Iris pigment epithelial cell (primary cell): ENCODE measurements at places on chromosomes 1 and 21.

DNA sequence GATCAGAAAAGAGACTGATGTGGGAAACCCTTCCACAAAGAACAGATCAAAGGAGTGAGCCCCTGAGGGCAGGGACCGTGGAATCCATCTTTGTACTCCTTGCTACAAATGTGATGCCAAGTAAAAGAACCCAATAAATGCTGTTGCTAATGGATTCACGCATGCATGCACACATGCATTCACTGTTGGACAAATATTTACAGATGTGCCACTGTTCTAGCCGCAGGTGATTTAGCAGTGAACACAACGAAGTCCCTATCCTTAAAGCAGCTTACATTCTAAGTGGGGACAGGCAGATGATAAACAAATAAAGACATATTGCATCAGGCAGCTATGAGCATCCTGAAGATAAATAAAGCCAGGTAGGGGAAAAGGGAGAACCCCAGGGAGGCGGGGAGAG is 67.8 kb downstream of the ITPKB start:
- DNase-seq, result no peak

GRCh38 chr1:225973158-225973557 is 26.0 kb downstream of the SDE2 start:
- DNase-seq, result no peak

DNA sequence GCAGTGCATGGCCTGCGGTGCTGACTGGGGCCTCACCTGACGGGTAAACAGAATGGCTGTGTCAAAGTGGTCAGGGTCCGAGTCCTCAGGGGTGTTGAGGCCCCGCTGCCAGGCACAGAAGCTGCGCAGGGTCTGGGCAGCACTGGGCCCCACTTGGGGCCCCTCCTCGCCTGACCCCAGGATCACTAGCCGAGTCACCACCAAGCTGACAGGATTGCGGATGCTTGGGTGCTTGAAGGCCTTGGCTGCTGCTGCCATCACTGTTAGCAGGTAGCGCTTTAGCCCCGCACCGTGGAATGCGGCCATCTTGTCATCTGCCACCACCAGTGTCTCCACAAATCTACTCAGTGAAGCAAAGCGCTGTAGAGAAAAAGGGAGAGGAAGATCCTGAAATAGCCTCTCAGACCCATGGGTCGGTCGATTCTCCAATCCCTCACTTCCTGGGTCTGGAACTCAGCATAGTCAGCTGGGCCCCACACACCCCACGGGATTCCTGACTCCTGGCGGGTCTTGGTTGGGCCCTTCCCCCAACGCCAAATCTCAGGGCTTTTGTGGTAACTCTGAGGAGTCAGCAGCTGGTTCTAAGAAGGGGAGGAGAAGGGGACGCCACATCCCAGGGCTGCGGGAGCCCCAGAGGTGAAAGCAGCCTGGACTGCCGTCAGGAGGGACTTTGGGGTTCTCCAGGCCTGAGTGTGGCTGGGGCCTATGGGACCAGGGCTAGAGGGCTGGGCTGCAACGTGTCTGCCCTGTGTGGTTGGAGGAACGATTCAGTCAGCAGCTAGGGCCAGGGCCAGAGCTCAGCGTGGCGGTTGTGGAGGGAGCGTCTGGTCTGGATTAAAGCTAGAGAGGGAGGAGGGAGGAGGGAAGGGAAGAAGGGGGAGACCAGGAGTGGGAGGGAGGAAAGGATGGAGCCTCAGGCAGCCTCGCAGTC is 2.1 kb downstream of the ADAMTS4 start:
- peak; percentile 81 for DNase-seq

DNA sequence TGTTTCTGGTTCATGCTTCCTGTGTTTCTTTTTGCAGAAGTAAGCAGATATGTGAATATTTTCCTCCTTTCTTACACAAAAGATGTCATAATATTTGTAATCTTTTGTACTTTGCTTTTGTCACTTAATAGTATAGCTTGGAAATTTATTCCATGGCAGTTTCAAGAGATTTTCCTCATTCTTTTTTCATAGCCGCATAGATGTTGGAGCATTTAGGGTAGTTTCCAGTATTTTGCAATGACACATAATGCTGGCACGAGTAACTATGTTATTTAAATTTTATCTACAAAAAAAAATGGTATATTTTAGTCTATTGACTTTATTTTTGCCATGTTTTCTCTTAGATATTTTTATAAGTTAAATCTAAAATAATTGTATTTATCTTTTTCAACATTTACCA is 40.7 kb downstream of the AGO3 start:
- DNase-seq, result peak; percentile 8

DNA sequence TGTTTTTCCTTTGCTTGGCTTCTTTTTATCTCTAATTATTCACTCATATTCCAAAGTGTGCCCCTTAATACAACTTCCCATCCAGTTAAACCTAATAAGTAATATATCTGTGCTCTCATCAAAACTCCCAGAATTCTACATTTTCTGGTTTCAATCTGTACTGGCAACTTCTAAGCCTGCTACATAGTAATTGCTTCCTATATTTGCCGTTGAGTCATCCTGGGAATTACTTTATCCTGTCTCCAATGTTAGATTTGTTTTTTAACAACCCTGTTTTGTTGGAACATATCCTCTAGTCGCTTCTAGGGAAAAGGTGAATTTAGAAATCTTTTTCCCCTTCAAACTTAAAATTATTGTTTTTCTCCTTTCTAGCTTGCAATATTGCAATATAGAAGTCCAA is 620.5 kb upstream of the PKN2 start:
- no peak for DNase-seq

DNA sequence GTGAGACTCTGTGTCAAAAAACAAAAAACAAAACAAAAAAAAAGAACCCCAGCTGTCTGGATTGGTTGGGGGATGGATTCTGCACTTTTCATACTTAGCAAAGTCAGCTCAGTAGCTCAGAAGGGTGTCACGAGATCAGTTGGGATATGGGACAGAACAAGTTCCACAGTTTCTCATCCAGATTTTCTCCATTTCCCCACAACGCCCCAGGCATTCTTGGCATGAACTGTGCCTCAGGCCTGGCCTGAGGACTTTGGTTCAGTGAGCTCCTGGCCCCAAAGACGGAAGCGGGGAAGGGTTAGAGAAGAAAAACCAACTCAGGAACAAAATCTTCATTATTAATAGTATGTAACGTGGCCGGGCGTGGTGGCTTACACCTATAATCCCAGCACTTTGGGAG is 1.9 kb downstream of the AKR7A2 start:
- no peak for DNase-seq

DNA sequence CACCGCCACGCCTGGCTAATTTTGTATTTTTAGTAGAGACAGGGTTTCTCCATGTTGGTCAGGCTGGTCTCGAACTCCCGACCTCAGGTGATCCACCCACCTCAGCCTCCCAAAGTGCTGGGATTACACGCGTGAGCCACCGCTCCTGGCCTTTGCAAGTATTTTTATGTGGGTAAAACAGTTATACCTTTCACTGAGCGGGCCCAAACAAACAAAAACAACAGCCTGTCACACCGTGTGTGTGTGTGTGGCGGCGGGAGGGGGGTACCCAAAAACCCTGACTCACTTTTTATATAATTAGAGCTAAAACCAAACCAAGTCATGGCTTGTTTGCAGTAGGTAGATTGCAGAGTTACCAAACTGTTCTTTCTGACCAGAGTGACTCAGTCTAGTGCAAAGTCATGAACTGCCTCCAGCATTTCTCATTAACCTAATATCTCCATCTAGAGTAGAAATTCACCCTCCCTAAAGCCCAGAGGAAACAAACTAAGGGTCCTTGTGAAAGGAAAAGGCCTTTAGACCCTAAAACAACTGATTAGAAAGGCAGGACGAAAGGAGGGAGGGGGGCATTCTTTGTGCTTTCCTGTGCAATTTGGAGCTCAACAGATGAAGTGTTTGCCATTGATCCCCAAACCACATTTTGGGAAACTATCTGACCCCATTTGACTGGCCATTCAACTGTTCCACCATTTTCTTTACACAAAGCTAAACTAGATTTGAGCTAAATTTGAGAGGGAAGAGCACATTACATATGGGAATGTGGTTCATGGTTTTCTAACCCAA is 181.0 kb downstream of the DHRS3 start:
- DNase-seq, result peak; percentile 91

- DNase-seq, result peak; percentile 34
These were observed 73.5 kb downstream of the TTC3 start for GRCh38 chr21:37146320-37147235.

DNA sequence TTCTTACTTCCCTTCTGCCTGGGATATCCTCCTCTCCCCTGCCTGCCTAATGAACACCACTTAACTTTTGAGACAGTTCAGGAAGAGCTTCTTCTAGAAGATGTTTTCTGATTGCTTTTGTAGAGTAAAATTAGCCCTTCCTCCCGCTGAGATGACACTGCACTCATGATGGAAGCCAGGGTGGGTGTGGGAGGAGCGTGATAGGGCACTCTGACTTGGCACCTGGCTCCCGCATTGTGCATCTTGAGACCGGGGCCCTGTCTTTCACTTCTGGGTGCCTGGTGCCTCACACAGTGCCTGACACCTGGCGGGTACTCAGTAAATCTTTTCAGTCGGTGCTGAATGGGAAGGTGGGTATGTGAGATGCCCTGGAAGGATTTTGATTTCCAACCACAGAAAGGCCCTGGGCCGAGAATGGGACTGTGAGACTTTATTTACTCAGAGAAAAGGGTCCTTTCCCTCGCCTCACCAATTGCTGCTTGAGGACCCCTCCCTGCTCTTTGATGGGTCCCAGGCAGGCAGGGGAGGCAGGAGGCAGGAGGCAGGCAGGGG is 6.8 kb downstream of the THEM5 start:
- DNase-seq, result no peak

- no peak for DNase-seq
These were observed 20.3 kb upstream of the PTGFRN start for GRCh38 chr1:116889380-116889779.

DNA sequence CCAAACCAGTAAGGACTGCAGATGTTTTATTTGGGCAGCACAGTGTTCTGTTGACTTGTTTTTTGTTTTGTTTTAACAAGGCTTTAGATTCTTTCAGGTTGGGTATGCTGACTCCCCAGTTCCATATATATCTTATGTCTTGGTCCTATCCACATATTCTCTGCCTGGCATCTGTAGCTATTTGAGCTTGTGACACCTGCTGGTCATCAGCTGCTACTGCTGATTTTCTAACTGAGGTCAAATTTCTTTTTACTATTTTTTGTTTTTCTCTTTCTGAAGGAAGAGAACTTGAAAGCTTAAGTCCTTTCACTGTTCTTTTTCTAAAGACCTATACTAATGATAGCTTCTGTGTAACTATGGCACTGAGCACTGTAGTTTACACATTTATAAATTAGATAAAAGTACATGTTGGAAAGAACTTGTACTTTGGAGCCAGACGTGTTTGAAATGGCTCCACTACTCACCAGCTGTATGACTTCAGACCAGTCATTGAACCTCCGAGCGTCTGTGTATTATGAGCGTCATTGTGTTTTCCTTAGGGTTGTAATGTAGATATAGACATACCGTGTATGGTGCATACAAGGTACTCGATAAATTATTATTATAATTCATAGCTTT is 109.4 kb downstream of the NRDC start:
- DNase-seq, result peak; percentile 75

- DNase-seq, result no peak
These were observed 33.2 kb downstream of the RHOU start for GRCh38 chr1:228768355-228769000.

GRCh38 chr1:209607795-209608178 is 24.3 kb downstream of the CAMK1G start:
- DNase-seq, result no peak

DNA sequence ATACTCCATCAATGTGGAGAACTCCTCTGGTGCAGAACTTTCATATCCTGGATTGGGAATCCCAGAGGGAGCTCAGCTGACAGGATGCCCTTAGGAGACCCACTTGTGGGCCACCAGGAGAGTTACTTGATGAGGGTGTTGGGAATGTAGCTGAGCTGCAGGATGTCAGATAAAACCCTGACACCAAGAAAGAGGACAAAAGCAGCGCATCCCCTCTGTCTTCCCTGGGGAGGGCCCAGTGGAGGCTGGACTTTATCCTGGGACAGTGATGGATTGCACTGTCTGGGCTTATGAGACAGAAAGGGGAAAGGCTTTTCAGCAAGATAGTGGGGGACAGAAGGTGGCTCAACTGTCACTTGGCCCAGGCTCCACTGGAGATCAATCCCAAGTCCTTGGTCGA is 88.1 kb upstream of the BCAR3 start:
- no peak for DNase-seq

GRCh38 chr21:34693192-34693810 is 24.5 kb downstream of the CLIC6 start:
- DNase-seq, result peak; percentile 58

DNA sequence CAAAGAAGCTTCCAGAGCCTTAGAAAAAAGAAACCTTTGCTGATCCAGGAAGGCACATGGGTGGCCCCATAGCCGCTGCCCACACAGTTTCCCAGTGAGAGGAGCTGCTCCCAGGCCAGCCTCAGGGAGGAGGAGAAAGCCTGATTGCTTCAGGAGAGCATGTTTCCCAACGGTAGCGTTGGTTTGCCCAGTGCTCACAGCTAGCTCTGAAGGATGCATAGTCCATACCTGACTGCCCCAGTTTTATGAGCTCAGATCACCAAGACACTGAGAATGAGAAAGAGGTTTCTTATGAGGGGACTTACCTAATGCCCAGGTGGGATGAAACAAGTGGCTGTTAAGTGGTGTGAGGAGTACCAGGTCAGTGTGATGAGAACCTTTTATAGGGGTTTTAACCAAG is at the start of gene CRNN:
CRNN (minus strand) TSS at position 355 of the 400 bp plus-strand sequence. CDS start 2,030 bp downstream, outside the sequence.
- DNase-seq, result no peak

DNA sequence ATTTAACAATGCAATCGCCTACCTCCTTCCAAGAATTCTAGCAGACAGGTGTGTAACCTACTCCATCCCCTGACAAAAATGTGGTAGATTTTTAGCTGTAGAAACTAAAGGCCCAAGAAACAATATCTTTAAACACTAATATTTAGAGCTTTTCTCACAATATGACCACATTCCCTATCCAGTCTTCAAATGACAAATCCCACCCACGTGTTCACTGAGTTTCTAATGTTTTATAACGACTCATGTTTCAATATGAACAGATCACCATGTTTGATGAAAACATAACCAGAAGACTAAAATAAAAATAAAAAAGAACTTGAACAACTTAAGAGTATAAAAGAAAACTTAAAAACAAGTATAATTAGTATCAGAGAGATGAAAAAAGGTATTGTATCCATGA is 24.6 kb downstream of the RSBN1 start:
- no peak for DNase-seq

- DNase-seq, result peak; percentile 32
These were observed 3.0 kb downstream of the ARTN start for GRCh38 chr1:43936431-43937151.

DNA sequence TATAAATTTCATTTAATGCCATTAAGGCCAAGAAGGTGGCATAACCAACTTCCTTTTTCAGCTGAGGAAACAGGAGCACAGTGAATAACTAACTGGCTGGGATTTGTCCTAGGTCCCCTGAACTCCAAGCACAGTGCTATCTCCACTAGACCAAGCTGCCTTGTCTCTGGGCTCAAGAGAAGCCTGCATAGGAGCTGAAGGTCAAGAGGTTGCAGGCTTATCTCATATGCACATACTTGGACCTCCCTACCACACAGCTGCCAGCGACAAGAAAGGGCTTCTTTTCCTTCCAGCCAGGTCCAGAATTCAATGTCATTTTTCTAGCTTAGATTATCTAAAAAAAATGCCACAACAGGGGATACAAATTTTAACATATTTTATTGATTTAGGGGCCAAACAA is 27.1 kb downstream of the AK2 start:
- no peak for DNase-seq
